Prostate gland (tissue), 2 donors: ENCODE measurements at places on chromosomes 4 and X. TPM values are rescaled to one million over a fixed set of nuclear protein-coding genes. Genes with fewer than 3 reads are reported as not detected.

DNA sequence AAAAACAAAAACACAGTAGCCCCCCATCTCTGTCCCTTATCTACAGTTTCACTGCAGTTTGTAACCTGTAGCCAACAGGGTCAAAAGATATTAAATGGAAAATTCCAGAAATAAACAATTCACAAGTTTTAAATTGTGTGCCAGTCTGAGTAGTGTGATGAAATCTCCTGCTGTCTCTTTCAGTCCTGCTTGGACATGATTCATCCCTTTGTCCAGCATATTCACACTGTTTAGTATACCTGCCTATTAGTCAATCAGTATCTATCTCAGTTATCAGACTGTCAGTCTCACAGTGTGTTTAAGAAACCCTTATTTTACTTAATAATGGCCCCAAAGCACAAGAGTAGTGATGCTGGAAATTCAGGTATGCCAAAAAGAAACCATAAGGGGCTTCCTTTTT, 21.9 kb downstream of the CNOT6L start:
- no peak overlapping the region for H3K4me3 ChIP-seq
- no peaks in the 10 kb centered on the region for H3K27me3 ChIP-seq
- H3K4me1 ChIP-seq = no peaks in the 10 kb centered on the region
- H3K36me3 ChIP-seq = no peaks in the 10 kb centered on the region

DNA sequence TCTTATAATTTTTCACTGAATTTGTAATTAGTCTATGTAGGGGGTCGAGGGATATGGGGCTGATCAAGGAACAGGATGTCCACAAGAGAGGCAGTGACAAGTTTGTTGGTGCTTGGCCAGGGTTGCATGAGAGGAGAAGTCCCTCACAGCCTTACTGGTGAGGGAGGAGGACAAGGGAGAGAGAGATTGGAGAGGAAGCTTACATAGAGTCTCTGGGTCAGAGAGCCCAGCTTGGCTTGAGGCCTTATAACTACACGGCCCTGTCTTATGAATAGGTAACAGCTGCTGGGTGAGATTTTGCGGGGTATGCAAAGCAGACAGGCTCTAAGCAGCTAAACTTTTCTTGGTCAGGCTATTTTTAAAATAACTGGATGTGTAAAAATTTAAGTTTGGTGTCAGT, 37.9 kb upstream of the OTUD4 start:
- H3K36me3 ChIP-seq = no peaks in the 10 kb centered on the region
- H3K4me1 ChIP-seq = no peaks in the 10 kb centered on the region
- H3K27ac ChIP-seq = no peak overlapping the region
- H3K27me3 ChIP-seq = no peaks in the 10 kb centered on the region
- DNase-seq = no peak
- H3K4me3 ChIP-seq = no peak overlapping the region

GRCh38 chr4:159652871-159653270, 550.0 kb downstream of the RAPGEF2 start:
- no peaks in the 10 kb centered on the region for H3K4me1 ChIP-seq
- H3K36me3 ChIP-seq = no peaks in the 10 kb centered on the region
- DNase-seq = no peak
- H3K27ac ChIP-seq = no peak overlapping the region
- no peak overlapping the region for H3K4me3 ChIP-seq

CENPVL1 gene
- total RNA-seq = 3.0 TPM

DNA sequence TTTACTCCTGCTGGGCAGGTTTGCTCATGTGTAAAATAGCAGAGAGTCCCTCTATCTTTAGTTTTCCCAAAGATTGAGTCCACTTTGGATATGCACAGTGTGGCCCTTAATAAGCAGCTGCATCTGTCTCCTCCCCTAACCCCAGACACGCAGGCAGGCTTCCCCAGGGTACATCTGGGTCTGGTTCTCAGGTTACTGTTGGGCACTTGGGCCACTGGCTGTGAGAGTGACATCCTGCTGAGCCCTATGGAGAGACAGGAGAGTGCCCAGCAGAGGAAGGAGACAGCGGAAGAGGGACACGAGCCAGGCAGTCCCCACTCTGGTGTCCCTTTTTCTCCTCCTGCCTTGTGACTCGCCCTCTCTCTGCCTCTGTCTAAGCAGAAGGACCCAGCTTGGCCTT, 16.0 kb downstream of the XK start:
- no peak for DNase-seq
- no peaks in the 10 kb centered on the region for H3K36me3 ChIP-seq
- H3K27me3 ChIP-seq = no peaks in the 10 kb centered on the region
- H3K4me3 ChIP-seq = no peak overlapping the region

GRCh38 chr4:143458966-143459365, 54.5 kb upstream of the SMARCA5 start:
- no peaks in the 10 kb centered on the region for H3K27me3 ChIP-seq
- no peaks in the 10 kb centered on the region for H3K4me1 ChIP-seq
- no peaks in the 10 kb centered on the region for H3K36me3 ChIP-seq
- no peak for DNase-seq
- no peak overlapping the region for H3K27ac ChIP-seq

SLC10A4 gene
- total RNA-seq = 1.1 TPM

SOX3 gene
- total RNA-seq = 10.5 TPM

DNA sequence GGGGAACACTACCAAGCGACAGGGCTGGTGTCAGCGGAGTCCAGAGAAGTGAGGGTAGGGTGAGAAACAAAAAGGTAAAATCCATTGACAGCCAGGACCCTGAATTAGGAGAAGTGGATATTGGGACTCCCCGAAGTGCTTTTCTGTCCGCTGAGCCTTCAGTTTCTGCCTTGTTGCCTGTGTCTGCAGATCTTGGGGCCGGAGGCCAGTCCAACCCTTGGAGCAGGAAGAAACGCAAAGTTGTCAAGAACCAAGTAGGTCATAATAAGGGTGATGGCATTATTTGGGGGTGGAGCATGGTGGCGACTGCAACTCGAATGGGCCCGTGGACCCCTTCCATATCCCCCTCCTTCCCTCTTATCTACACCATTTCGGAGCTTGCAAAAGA, 1.0 kb downstream of the ARMCX1 start:
- peak overlapping the region; percentile 80 for H3K27ac ChIP-seq
- H3K27me3 ChIP-seq = no peaks in the 10 kb centered on the region
- H3K36me3 ChIP-seq = no peaks in the 10 kb centered on the region
- H3K4me1 ChIP-seq = no peaks in the 10 kb centered on the region

- no peak for DNase-seq
- H3K36me3 ChIP-seq = no peaks in the 10 kb centered on the region
- no peaks in the 10 kb centered on the region for H3K4me1 ChIP-seq
- H3K27ac ChIP-seq = no peak overlapping the region
Observed at GRCh38 chr4:166838975-166839614, 395.2 kb downstream of the SPOCK3 start.

DNA sequence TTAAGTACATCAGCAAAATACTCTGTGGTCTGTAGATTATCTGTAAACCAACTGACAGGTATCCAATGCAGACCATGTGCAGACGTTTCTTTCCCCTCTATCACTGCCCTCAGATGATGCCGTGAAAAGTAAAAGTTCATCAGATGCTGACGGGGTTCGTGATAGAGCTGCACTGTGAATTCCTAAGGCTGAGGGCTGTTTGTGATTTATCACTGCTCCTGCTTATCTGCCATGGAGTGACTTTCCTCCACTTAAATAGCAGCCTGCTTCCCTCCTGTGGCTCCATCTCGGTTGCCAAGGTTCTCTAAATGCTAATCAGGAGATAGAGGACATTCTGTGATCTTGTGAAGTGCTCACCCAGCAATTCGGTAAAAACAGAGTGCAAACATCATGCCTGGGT, 89.3 kb upstream of the SRD5A3 start:
- H3K4me3 ChIP-seq = no peak overlapping the region
- no peak for DNase-seq
- H3K36me3 ChIP-seq = no peaks in the 10 kb centered on the region

- no peaks in the 10 kb centered on the region for H3K4me1 ChIP-seq
- H3K4me3 ChIP-seq = no peak overlapping the region
- no peaks in the 10 kb centered on the region for H3K27me3 ChIP-seq
Observed at GRCh38 chr4:19583827-19584569, 667.7 kb upstream of the SLIT2 start.

DNA sequence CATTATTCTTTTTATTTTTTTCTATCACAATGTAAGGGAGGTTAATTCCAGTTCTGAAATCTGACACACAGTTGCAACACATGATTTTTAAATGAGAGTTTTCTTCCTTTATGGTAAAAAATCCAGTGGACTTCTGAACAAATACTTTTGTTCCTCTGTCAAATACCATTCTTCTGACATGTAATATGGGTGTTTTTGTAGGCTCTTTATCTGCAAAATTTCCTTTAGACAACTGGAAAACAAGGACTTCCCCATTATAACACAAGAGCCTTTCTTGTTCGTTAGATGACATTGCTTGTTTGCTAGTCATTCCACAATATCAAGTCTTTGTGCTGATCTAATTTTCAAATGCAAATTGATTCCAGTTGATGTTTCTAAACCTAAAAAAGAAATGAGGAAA, 7.7 kb downstream of the FANCB start:
- no peak overlapping the region for H3K27ac ChIP-seq
- H3K4me1 ChIP-seq = no peaks in the 10 kb centered on the region
- DNase-seq = no peak
- no peaks in the 10 kb centered on the region for H3K36me3 ChIP-seq
- no peak overlapping the region for H3K4me3 ChIP-seq
- H3K27me3 ChIP-seq = no peaks in the 10 kb centered on the region

DNA sequence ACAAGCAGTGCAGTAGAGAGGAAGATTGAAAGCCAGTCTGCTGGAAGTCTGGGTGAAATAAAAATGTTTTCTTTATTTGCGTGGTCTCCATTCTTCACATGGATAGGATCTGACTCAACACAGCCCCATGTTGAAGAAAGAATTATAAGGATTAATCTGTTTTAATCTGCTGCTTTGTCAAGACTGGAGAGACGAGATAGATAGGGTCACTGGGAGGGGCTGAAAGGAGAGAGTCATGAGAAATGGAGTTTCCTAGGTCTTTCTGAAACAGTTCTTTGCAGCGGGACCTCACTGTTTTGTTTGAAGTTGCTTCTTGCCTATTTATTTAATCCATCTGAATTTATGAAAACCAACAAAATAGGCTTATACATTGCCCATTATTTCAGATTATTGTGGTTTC, 32.4 kb upstream of the RHOH start:
- no peak overlapping the region for H3K4me3 ChIP-seq
- no peak overlapping the region for H3K27ac ChIP-seq
- H3K36me3 ChIP-seq = no peaks in the 10 kb centered on the region
- no peak for DNase-seq
- H3K4me1 ChIP-seq = no peaks in the 10 kb centered on the region

- no peak overlapping the region for H3K27ac ChIP-seq
- no peak for DNase-seq
- H3K36me3 ChIP-seq = no peaks in the 10 kb centered on the region
Observed at GRCh38 chrX:13346646-13347045, 26.8 kb upstream of the ATXN3L start.

- no peaks in the 10 kb centered on the region for H3K27me3 ChIP-seq
- H3K4me1 ChIP-seq = no peaks in the 10 kb centered on the region
- no peak overlapping the region for H3K27ac ChIP-seq
- DNase-seq = no peak
- H3K4me3 ChIP-seq = no peak overlapping the region
Observed at GRCh38 chrX:31181377-31182000, 109.6 kb upstream of the FTHL17 start.

DNA sequence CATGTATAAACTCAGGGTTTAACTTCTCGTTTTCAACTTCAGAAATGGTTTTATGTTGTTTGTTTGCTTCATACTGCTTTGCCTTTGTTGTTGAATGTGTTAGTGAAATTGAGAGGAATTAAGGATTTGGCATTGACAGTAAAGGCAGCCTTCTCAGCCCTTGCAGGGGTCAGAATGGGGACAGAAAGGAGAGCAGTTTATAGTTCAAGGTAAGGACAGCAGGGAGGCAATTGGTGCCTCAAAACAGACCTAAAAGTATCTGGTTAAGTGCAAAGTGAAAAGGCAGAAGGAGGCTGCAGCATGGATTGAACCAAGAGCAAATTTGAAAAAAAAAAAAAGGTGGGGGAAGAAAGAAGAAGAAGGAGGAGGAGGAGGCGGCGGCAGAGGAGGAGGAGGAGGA, 835.0 kb upstream of the ADGRL3 start:
- H3K4me1 ChIP-seq = no peaks in the 10 kb centered on the region
- no peak overlapping the region for H3K4me3 ChIP-seq
- DNase-seq = no peak
- H3K36me3 ChIP-seq = no peaks in the 10 kb centered on the region
- H3K27me3 ChIP-seq = no peaks in the 10 kb centered on the region
- H3K27ac ChIP-seq = no peak overlapping the region

- H3K4me1 ChIP-seq = no peaks in the 10 kb centered on the region
- DNase-seq = no peak
- no peaks in the 10 kb centered on the region for H3K27me3 ChIP-seq
- no peak overlapping the region for H3K4me3 ChIP-seq
- no peak overlapping the region for H3K27ac ChIP-seq
Observed at GRCh38 chrX:5928224-5928623, 300.4 kb downstream of the NLGN4X start.

SYTL4 gene
- 25.7 TPM for total RNA-seq

ZNF157 gene
- 0.32 TPM for total RNA-seq

DNA sequence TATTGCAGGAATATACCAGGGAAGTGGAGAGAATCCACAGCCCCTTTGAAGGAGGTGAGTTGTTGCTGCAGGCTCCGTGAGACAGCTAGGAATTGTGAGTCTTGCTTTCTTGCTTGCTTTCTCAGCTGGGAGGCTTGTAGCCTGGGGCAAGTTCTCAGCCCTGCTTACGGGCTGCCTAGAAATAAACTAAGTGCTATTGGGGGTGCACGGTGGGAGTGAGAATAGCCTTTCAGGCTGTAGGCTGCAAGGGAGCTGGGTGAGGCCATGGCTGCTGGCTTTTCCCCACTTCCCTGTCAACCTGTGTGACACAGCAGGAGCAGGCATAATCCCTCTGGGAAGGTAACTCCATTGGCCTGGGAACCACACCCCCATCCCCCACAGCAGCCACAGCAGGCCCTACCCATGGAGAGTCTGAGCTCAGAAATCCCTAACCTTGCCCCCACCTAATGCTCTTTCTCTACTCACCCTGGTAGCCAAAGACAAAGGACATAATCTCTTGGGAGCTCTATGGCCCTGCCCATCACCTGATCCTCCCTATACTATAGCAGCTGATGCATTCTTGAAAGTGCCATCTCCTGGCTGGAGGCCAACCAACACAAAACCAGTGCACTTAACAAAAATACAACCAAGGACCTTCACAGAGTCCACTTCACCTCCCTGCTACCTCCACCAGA, 113.0 kb downstream of the MMRN1 start:
- no peaks in the 10 kb centered on the region for H3K4me1 ChIP-seq
- H3K27ac ChIP-seq = no peak overlapping the region

DNA sequence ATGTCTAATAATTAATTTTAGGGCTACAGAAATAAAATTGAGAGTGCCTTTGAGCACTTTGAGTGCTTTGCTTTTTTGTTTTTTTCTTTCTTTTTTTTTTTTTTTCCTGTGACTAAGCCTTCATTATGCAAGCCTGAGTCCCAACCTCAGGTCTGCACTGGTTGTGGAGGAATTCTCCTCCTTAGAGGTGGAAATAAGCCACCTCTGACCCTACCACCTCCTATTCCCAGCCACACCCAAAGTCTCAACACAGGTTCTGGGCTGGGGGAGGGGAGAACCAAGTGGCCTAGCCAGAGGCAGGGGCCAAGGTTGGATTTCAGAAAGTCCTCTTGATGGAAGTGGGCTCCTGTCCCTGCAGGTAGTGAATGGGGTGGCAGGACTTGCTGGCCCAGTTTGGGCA, 180.2 kb downstream of the ARAP2 start:
- no peak for DNase-seq
- H3K27ac ChIP-seq = no peak overlapping the region
- no peaks in the 10 kb centered on the region for H3K27me3 ChIP-seq
- no peaks in the 10 kb centered on the region for H3K4me1 ChIP-seq
- no peaks in the 10 kb centered on the region for H3K36me3 ChIP-seq
